Cortex of kidney (tissue), 1 donor: ENCODE measurements at places on chromosomes 13 and 19.

DNA sequence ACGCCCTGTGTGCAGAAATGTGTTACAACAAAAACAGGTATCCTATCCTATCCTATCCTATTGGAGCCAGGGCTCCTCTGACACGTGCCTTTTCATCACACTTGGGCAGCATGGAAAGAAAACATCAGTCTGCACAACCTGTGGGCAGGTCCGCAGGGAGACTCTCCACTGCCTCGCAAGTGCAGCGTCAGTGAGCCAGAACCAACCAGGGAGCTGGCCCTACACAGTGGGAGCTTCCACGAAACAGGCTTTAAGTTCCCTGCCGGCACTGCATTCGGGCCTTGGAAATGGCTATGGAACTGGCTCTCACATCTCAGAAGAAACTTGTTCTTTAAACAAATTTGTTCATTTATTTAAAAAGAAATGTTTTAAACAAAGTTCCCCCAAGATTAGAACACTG, 49.5 kb downstream of the SLC7A1 start:
- DNase-seq: no peak

GRCh38 chr13:22748866-22749577, 431.8 kb upstream of the SGCG start:
- no peak for DNase-seq

GRCh38 chr13:92735909-92736308, 490.7 kb upstream of the GPC6 start:
- no peak for DNase-seq

DNA sequence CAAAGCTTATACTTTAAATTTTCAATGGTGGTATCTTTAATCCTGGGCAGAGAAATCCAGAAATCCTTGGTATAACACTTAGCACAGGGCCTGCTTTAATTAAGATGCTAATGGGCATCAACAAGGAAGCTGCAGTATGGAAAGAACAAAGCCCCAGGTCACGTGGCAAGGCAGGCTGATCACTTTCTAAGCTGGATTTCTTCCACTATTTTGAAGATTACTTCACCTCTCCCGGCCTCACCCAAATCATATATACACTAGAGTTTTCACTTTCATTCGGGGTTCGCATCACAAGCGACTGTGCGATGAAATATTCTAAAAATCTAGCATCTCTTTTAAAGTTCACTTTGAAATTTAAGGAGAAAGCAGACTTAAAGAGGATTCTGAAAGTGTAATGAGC, 71.8 kb downstream of the STARD13 start:
- DNase-seq: no peak

DNA sequence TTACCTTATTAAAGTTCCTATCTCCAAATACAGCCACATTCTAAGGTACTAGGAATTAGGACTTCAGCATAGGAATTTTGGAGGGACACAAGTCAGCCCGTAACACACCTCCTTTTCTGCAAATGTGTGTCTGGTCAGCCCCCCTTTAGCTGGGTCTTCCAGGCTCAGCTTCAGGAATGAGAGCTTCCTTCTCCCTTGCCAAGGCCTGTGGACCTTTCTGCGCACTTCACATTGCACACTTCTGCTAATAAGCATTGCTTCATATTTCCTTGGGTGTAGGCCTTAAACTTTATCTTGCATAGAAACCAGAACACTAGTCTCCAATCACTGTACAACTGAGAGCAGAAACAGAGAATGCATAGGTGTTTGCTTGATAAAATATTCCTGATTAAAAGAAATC, 4.5 kb upstream of the STK24 start:
- no peak for DNase-seq

GRCh38 chr13:105008604-105009003, 1526.9 kb downstream of the EFNB2 start:
- DNase-seq: no peak

- DNase-seq: no peak
These were observed 1395.8 kb downstream of the SLITRK5 start for GRCh38 chr13:89066868-89067466.
